ENCODE measurements at places on chromosomes 11 and 22. TPM values are rescaled to one million over a fixed set of nuclear protein-coding genes. Genes with fewer than 3 reads are reported as not detected.

The THYN1 gene
- 62.6 TPM for total RNA-seq

The PPARA gene
- total RNA-seq, result 15.6 TPM

The CCDC83 gene
- not detected for total RNA-seq

The P2RY2 gene
- 0.27 TPM for total RNA-seq

DNA sequence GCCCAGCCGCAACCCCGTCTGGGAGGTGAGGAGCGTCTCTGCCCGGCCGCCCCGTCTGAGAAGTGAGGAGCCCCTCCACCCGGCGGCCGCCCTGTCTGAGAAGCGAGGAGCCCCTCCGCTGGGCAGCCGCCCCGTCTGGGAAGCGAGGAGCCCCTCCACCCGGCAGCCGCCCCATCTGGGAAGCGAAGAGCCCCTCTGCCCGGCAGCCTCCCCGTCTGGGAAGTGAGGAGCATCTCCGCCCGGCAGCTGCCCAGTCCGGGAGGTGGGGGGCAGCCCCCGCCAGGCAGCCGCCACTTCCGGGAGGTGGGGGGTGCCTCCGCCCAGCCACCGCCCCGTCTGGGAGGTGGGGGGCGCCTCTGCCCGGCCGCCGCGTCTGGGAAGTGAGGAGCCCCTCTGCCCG is 70.6 kb downstream of the STK33 start:
- H3K27ac ChIP-seq, result no peak overlapping the region
- H3K4me1 ChIP-seq, result peaks cover 3% of the 10 kb centered on the region
- H3K27me3 ChIP-seq, result peaks cover 2% of the 10 kb centered on the region

DNA sequence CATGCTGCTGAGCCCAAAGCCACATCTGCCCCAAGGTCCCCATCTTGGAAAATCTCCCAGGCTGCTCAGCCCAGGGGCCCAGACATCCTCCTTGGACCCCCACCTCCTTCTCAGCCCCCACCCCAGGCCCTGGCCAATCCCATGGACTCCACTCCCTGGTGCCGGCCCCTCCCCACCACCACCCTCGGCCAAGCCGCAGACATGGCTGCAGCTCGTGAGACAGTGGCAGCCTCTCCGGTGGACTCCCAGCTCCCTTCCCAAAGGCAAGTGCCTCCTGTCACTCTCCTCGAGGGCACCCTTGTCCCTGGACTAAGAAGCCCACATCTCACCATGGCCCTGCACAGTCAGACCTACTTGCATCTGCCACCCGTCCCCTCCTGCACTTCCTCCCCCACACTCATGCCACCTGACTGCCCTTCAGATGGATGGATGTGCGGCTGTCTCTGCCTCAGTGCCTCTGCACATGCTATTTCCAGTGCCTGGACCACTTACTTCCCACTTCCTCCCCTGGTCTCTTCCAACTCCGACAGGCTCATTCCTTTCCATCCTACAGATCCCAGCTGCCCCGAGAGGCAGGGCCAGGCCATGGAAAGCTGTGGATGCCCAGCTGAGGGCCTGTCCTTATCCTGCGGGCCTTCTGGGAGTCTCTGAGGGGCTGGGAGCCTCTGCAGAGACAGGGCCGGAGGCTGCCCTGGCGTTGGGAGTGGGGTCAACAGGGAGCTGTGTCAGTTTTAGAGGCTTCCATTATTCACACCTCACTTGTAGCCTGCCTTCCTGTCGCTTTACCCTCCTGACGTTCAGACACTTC is 25.5 kb upstream of the RFPL3 start:
- no peaks in the 10 kb centered on the region for H3K27me3 ChIP-seq
- peak overlapping the region; percentile 62 for H3K27ac ChIP-seq
- H3K36me3 ChIP-seq, result no peaks in the 10 kb centered on the region
- H3K4me1 ChIP-seq, result peaks cover 32% of the 10 kb centered on the region
- H3K4me3 ChIP-seq, result no peak overlapping the region
- DNase-seq, result no peak

GRCh38 chr11:119512369-119512768 is 89.4 kb upstream of the THY1 start:
- H3K36me3 ChIP-seq, result no peaks in the 10 kb centered on the region
- no peak for DNase-seq
- no peak overlapping the region for H3K4me3 ChIP-seq
- peak overlapping the region; percentile 85 for H3K27ac ChIP-seq

DNA sequence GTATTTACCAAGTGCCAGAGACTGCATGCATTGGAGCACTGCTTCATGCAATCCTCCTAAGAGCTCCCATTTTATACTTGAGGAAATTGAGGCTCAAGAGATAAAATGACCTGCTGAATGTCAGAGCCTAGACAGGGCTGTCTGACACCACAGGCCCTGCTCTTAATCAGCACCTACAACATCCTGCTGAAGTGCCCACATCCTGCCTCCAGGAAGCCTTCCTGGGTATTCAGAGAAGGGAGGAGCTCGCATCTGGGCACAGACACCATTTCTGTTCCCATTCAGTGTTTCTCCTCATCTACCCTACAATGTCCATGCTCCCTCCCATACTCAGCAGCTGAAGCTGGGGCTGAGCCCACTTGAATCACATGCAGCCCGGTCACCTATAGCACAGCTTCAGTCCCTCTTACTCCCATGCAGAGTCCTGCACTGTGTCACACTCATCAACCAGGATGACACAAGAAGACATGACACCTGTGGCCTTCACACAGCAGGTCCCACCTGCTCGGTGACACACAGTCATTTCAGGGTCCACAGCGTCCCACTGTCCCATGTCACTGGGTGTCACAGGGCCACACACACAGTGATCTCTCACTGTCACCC is 53.1 kb downstream of the PDE2A start:
- H3K4me1 ChIP-seq, result peaks cover 18% of the 10 kb centered on the region
- H3K27me3 ChIP-seq, result peaks cover 18% of the 10 kb centered on the region
- no peak overlapping the region for H3K27ac ChIP-seq
- H3K36me3 ChIP-seq, result no peaks in the 10 kb centered on the region
- no peak for DNase-seq

GRCh38 chr11:130023204-130023603 is 20.6 kb upstream of the PRDM10 start:
- peaks cover 5% of the 10 kb centered on the region for H3K4me1 ChIP-seq
- no peak for DNase-seq
- H3K27ac ChIP-seq, result no peak overlapping the region
- H3K4me3 ChIP-seq, result no peak overlapping the region
- no peaks in the 10 kb centered on the region for H3K36me3 ChIP-seq

DNA sequence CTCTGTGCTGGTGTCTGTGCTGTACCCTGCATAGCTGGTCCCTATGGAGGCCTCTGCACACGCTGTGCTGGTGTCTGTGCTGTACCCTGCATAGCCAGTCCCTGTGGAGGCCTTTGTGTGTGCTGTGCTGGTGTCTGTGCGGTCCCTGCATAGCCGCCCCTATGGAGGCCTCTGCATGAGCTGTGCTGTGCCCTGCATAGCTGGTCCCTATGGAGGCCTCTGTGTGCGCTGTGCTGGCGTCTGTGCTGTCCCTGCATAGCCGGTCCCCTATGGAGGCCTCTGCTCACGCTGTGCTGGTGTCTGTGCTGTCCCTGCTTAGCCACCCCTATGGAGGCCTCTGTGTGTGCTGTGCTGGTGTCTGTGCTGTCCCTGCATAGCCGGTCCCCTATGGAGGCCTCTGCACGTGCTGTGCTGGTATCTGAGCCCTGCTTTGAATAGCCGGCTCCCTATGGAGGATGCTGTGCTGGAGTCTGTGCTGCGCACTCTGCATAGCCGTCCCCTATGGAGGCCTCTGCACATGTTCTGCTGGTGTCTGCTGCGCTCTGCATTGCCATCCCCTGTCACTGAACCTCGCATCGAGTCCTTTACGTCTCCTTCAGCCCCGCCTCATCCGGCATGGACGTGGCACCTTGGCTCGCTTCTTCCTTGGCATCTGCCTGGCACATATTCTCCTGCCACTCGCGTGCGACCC is 6.2 kb downstream of the NADSYN1 start:
- H3K27me3 ChIP-seq, result no peaks in the 10 kb centered on the region
- H3K4me1 ChIP-seq, result peaks cover 32% of the 10 kb centered on the region
- H3K27ac ChIP-seq, result peak overlapping the region; percentile 94
- H3K4me3 ChIP-seq, result peak overlapping the region; percentile 56
- DNase-seq, result no peak

GRCh38 chr11:7969756-7970646 is 4.8 kb upstream of the NLRP10 start:
- H3K36me3 ChIP-seq, result no peaks in the 10 kb centered on the region
- no peak for DNase-seq
- no peak overlapping the region for H3K4me3 ChIP-seq
- H3K27me3 ChIP-seq, result peaks cover 14% of the 10 kb centered on the region
- H3K4me1 ChIP-seq, result no peaks in the 10 kb centered on the region

DNA sequence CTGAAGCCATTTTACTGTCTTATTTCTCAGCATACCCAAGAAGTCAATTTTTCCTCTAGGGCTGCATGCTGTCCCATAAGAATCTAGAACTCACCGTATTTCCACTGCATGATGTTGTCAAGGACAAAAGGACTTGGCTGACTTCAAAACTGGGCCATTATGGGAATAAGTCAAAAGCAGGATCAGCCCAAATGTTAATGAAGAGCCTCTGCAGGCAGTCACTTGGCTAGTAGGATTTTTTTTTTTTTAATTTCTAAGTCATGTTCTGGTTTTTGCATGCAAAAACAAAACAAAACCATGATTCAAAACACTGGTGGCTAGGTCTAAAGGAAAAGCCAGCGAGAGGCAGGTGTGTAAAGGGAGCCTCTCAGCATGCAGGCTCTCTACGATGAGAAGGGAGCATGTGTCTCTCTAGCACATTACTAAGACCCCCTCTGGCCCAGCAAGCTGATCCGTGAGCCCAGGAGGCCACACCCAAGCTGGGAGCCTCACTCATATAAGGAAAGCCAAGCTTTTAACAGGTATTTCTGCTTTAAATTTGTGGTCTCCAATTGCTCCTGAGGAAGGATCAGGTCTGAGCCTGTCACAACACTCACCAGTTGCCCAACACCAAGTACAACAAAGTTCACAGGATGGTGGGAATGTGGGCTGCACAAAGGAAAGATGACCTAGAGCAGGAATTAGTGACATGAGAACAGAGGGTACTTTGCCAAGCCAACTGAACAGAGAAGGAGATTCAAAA is 21.4 kb upstream of the STK33 start:
- no peaks in the 10 kb centered on the region for H3K36me3 ChIP-seq
- no peak for DNase-seq
- H3K27ac ChIP-seq, result no peak overlapping the region
- peaks cover 8% of the 10 kb centered on the region for H3K4me1 ChIP-seq
- no peak overlapping the region for H3K4me3 ChIP-seq

GRCh38 chr11:6563121-6563619 is 40.2 kb downstream of the RRP8 start:
- no peaks in the 10 kb centered on the region for H3K36me3 ChIP-seq
- no peaks in the 10 kb centered on the region for H3K27me3 ChIP-seq
- DNase-seq, result no peak
- no peak overlapping the region for H3K4me3 ChIP-seq
- no peaks in the 10 kb centered on the region for H3K4me1 ChIP-seq
- H3K27ac ChIP-seq, result no peak overlapping the region

DNA sequence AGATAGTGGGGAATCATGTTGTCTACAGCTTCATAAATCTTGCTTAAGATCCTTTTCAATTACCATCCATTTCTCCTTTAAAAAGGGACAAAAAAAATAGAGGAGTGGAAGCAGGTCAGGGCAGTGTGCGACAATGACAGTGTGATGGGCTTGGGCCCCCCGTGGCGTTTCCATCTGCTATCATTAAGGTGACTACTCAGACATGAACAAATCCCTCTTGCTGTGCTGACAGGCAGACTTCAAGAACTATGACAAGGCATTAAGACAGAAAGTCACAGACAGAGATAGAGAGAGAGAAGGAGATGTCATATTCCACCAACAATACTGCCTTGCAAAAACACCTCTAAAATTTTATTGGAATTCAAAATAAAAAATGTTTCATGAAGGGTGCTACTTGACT is 263.2 kb downstream of the DCDC1 start:
- H3K27ac ChIP-seq, result no peak overlapping the region
- no peak for DNase-seq
- no peaks in the 10 kb centered on the region for H3K27me3 ChIP-seq
- peaks cover 45% of the 10 kb centered on the region for H3K4me1 ChIP-seq
- H3K36me3 ChIP-seq, result no peaks in the 10 kb centered on the region
